ENCODE measurements at places on chromosomes 5 and 9.
A peak's percentile ranks its signal among the peaks of the same experiment; 100 is the strongest.

DNA sequence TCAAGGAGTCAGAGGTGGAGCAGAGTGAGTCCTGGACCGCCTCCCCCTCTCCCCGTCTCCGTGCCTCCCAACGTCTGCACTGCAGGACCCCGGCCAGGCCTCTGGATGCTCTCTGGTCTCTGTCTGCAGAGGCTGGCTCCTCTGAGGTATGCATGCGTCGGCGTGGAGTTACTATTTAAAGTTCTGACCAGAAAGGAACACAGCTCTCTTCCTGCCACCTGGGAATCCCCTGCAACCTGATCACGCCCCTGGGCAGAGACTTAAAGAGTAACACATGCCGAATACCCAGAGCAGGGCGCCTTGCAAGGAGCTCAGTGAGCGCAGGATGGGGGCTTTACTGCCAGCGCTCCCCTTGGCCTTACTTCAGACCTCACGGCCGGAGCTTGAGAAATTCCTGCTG is 16.0 kb downstream of the ANXA6 start:
- DNase-seq, result no peak

- no peak for DNase-seq
Measured at GRCh38 chr9:133144142-133144903, 19.4 kb downstream of the GBGT1 start.

- DNase-seq, result no peak
Measured at GRCh38 chr5:135985951-135986350, 31.2 kb upstream of the LECT2 start.

- DNase-seq, result no peak
Measured at GRCh38 chr5:141877356-141878185, 639 bp downstream of the PCDH1 start.

DNA sequence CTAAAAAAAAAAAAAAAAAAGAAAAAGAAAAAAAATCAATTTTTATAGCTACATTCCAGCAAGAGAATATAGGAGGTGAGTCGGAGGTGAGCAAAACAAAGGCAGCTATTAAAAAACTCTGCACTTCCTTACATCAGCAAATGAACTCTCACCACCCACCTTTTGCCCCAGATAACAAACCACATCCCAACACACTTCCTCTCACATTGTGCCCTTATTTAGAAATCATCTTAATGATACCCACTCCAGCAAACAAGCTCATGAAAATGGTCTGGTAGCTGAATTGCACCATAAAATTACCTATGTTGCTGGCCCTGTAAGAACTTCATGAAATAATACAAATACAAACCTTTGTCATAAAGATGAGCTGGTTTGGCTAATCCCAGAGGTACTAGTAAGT is 82.9 kb downstream of the CEMIP2 start:
- no peak for DNase-seq

DNA sequence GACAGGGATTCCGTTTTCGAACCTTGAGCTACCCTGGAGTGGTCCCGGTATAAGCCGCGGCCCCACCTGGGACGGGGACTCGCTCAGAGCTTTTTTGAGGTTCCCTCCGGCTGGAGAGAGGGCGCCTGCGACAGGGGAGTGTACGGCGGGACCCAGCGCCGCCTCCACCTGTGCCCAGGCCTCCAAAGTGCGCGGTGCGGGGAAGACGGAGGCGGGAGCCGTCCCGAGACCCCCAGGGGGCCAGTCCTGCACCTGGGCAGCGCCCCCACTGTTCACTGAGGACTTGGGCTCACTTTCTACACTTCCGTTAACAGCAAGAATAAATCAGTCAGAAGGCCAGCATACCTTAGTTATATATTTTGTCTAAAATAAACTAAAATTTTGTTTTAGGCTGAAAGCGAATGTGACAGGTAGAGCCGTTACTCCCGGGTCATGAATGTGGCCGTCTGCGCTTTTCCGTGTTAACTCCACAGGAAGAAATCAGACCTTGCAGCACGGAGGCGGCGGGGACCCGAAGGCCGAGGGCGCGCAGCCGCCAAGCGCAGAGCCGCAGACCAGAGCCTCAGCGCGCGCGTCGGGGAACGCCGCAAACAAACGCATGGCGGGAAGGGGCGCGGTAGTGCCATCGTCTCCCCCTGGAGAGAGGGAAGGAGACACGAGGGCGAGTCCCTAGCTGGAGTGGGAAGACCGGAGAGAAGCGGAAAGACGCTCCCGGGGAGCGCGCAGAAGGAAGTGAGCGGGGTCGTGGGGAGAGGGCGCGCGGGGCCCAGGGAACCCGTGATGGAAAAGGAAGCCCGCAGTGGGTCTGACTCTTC is 14.1 kb downstream of the TRIM7 start:
- DNase-seq, result no peak

- DNase-seq, result no peak
Measured at GRCh38 chr5:580436-580835, 31.7 kb upstream of the CEP72 start.

DNA sequence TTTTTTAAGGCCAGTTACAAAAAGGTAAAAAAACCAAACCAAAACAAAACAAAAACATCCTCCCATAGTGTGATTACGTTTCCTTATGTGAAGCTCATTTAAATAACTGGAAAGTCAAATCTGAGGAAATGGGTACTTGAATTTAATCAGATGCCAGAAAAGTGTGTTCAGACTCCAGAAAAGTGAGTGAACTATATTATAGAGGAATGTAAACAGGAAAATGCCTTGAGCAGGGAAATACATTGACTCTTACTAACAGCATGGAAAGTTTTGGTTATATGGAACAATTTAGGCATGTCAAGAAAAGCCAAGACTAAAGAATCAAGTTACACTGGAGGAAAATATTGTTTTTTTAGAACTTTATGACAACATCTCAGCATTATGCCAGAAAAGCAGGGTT is 37.8 kb upstream of the RNF20 start:
- DNase-seq, result peak; percentile 65

- DNase-seq, result no peak
Measured at GRCh38 chr9:133686642-133687575, 50.7 kb downstream of the DBH start.

GRCh38 chr5:106543330-106543729 is 1127.4 kb downstream of the EFNA5 start:
- DNase-seq, result no peak

DNA sequence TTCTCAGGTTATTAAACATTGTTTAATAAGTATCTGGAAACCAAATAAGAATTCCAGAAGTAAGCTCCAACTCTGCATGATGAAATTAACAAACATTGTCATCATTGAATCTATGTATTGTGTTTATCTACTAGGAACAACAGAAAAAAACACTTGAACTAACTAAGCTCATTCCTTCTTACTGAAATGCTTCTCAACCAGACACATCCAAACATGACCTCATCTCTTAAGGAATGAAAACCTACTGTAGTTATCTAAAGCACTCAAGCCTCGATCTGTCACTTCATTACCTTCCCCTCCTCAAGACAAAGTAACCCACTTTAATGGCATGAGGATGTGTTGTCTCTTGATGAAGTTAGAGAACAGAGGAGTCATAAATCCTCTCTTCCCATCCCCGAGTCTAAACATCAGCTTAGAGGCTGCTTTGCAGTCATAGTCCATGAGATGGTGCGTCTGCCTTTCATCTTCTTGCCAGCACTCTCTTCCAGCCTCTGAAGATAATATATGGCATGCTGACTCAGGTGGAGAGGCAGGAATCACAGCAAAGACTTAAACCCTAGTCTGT is 86.5 kb downstream of the CEMIP2 start:
- DNase-seq, result peak; percentile 52

- no peak for DNase-seq
Measured at GRCh38 chr9:130198501-130199179, 26.4 kb downstream of the NCS1 start.

DNA sequence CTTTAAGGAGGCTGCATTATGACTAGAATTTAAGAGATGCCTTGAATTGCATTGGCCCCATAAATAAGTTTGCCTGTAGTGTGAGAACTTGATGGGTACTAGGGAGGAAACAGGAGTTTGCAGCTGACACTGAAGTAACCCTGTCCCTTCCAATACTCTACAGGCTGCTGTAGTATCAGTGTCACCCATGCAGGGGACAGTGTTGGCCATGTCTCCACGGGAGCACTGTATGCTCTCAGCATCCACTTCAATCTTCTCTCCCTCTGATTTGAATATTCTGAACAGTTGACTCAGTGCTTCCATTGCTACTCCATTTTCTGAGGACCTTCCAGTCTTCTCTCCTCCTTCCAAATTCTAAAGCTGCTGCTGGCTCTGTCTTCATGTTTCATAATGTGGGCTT is 11.4 kb upstream of the IFNA14 start:
- no peak for DNase-seq

- no peak for DNase-seq
Measured at GRCh38 chr9:36142510-36143244, 6.1 kb downstream of the GLIPR2 start.

DNA sequence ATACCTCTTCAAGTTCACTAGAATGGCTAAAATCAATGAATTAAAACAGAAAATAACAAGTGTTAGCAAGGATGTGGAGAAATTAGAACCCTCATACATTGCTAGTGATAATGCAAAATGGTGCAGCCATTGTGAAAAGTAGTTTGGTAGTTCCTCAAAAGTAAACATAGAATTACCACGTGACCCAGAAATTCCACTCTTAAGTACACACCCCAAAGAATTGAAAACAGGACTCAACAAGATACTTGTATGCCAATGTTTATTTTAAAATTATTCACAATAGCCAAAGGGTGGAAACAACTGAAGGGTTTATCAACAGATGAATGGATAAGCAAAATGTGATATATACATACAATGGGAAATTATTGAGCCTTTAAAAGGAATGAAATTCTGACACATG is 70.3 kb downstream of the BARX1 start:
- no peak for DNase-seq
